ENCODE measurements at places on chromosomes 16 and 17.

GRCh38 chr16:73177729-73178295, 129.9 kb upstream of the ZFHX3 start:
- DNase-seq = no peak

- DNase-seq = no peak
Measured at GRCh38 chr17:48998587-48999440, 1.6 kb downstream of the IGF2BP1 start.

DNA sequence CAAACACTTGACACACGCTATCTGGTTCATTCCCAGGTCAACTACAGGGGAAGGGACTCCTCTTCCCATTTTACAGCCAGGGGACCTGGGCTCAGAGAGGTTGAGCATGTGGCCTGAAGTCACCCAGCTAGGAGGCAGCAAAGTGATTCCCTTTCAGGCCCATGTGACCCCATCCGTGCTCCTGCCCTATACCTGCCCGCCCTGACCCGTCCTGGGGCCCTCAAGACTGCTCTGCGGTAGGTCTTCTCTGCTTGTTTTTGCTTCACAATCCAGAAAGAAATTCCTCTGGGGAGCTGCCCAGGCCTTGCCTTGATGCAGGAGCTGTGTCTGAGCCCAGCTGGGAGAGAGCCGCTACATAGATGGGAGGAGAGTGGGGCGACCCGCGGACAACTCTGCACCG, 161.4 kb downstream of the SDK2 start:
- DNase-seq = no peak

DNA sequence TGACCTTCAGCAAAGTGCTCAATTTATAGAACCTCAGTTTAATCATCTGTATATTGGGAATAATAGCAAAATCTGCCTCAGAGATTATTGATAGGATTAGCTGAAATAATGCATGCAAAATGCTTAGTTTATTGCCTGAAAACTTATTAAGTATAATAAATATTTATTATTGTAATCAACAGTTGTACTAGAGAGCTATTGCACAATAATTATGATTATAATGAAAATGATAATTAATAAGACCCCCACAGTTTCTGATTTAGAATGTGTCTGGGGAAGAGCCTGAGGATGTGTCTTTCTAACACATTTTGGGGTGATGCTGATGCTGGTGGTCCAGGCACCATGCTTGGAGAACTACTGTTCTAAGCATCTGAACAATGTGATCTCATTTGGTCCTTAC, 419.6 kb downstream of the NPIPA7 start:
- DNase-seq = no peak

Measured in NCI-H1930 (cell line).